ENCODE measurements at places on chromosomes 4 and X.

DNA sequence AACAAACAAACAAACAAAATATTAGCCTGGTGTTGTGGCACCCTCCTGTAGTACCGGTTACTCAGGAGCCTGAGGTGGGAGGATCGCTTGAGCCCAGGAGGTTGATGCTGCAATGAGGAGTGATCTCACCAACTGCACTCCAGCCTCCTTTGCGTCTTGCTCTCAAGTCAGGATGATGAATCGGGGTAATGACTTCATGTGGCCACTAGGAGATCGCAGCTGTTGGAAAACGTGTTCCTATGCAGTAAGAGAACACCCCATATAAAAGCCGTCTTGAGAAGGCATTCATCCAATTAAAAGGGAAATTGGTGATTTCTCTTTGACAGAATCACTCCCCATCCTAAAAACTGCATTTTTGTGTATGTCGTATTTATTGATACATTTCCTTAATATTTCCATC is 6.9 kb downstream of the CCNB3 start:
- DNase-seq: no peak

- DNase-seq: no peak
Measured at GRCh38 chr4:184792950-184793555, 32.7 kb downstream of the ACSL1 start.

DNA sequence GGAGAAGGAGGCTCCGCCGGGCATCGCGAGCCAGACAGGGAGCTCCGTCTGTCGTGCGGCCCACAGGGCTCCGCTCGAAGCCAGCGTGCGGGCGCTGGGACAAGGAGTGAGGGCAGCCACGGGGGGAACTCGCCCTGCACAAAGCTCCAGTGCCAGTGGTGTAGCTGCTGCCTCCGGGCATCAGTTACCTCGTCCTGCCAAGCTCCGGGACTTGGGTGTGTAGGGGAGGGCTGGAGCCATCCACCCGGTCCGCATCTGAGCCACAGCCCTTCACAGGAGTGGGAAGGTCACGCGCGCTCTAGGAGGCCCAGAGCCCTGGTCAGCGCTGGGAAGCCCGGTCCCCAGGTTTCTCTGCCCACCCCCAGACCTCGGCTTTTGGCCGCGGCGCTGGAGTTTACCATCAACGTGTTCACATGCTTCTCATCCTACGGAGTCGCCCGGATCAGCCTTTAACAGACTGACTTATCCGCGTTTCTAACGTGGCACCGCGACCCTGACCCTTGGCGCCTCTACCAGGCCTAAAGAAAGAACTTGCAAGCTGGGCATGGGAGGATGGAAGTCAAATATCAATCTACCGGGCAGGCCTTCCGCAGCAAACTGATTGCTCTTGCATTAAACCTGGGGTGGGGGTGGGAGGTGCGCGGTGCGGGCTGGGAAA is 8.4 kb upstream of the PRDM8 start:
- DNase-seq: no peak

DNA sequence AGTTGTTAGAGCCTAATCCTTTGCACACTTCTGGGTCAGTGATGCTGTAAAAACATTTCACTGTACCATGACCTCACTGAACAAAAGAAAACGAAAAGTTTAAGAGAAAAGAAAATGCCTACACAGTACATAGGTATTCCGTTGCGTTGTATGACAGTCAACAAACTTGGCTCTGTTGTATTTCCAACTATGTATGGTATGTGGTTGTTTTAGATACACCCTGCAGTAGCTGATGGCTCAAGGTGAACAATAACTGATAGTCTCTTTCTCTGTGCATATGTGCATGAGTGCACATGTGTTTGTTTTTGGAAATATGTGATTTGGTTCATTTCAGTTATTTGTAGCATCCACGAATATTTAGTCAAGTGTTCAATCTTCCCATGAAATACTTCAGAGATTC is 176.0 kb downstream of the BMPR1B start:
- no peak for DNase-seq

- DNase-seq: no peak
Measured at GRCh38 chrX:44483965-44484606, 58.6 kb downstream of the FUNDC1 start.

GRCh38 chrX:129449148-129449547 is 74.1 kb downstream of the SMARCA1 start:
- no peak for DNase-seq

DNA sequence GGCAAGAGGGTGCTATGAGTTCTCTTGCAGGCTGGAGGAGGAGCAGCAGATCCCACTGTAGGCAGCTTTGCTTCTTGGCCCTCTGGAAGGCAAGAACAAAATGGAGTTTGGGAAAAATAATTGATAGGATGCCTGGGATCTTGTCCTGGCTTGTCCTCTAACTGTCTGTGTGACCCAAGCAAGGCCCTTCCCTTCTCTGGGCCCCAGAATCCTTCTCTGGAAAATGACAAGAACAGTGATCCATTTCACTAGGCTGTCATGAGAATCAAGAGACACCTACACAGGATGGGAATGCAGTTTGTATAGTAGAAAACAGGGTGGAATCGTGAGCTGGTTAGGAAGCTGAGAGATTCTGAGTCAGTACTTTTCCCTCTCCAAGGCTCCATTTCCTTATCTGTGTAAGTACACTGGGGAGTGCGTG is 133.3 kb downstream of the PJA1 start:
- no peak for DNase-seq

DNA sequence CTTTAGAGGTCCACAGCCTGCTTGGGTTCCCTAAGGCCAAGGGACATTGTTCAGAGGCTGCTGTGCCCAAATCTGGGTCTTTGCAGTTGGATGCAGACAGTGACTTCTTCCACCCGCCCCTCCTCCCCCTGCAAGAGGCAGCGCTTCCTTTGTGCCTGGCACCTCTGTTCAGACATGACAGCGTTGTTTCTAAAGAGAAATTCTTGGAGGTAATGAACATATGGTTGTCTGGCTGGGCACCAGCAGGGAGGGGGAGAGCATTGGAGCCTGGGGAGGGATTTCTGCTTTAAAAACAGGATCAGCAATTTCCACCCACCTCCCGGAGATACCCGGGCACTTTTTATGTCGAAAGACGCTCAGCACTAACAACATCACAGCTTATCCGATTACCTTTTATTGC is 51.5 kb downstream of the PSAPL1 start:
- DNase-seq: peak; percentile 25

DNA sequence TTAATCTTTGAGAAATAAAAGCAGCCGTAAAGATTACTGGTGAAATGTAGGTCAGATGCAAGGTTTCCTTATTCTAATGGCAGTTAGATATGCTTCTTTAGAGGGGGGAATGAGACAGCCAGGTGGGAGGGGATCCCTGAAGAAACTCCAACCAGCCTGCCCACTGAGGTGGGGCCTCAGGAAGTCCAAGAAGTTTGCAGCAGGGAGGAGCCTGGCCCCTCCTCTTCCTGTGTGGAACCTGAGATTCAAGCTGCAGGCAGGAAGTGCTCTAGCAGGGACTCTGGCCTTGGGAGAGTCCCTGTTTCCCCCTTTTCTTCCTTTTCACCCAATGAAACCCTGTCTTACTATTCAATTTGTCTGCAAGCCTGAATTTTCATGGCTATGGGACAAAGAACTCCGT is 101.4 kb upstream of the SLITRK2 start:
- DNase-seq: no peak

DNA sequence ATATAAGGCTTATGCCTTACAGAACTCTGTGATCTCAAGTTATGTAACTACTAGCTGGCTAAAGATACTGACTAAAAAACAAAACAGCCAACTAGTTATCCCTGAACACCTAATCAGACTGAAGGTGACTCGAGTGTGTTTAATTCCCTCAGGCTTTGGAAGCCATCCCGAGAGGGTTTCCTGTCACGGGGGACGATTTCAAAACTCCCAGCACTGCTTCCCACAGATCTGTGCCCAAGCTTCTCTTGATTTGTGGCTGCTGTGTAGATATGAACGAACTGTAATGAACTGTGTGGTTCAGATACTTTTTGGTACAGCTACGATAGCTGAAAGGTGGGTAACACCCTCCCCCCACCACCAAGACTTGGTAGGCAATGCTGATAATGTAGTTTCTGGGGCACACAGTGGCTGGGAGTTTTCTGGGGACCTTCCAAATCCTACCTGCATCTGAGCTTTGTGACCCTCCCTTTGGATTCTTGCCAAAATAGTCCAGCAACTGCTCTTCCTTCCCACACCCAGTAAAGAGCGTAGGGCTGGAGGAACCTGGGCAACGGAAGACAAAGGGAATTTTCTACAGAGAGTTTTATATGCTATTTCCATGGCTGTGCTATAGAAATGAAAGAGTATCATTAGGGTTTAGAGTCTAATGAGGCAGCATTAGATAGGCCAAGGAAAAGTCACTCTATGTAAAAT is 148.8 kb downstream of the MGST2 start:
- no peak for DNase-seq

DNA sequence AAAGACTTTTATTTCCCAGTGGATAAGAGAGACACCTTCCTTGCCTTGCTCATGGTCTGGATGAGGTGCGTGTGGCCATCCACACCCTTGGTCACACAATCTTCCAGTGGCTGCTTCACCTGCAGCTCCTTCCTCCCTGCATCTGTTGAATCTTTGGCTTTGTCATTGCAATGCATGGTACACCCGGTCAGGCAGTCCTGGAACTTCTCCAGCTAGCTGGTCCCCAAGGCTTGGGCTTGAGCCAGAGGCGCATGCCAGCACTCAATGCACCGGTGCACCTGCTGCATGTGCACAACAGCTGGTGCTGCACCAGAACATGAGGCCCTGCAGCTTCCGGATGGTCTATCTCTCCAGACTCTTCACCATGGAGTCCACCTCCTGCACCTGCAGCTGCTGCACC is 31.7 kb downstream of the SCML1 start:
- DNase-seq: no peak

- no peak for DNase-seq
Measured at GRCh38 chrX:37896511-37896890, 49.1 kb upstream of the DYNLT3 start.

GRCh38 chrX:148610328-148610698 is 109.9 kb downstream of the AFF2 start:
- no peak for DNase-seq

DNA sequence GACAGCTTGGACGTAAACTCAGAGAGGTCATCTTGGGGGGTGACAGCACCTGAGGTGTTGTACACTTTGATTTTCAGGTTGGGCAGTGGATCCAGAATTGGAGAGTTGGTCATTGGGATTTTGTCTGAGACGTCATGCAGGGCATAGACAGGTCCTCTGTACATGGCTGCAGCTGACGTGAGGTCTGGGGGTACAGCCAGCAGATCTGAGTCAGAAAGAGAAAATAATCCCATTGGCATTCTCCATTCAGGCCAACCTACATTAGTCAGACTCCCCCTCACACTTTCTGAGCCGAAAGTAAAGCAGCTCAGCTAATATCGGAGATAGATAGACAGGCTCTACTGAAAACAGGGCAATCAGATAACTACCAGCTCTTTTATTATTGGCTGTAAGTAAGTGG is 329.7 kb downstream of the UNC5C start:
- DNase-seq: no peak

DNA sequence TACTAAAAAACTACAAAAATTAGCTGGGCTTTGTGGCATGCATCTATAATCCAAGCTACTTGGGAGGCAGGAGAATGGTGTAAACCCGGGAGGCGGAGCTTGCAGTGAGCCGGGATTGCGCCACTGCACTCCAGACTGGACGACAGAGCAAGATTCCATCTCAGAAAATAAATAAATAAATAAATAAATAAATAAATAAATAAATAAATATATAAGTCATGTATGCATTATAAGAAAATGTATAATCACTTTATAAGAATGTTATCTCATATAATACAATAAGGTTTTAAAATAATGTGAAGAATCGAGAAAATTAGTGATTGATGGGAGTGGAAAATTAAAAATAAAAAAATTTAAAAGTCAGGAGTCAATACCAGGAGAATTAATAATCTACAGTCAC is 127.5 kb downstream of the GALNTL6 start:
- DNase-seq: no peak

DNA sequence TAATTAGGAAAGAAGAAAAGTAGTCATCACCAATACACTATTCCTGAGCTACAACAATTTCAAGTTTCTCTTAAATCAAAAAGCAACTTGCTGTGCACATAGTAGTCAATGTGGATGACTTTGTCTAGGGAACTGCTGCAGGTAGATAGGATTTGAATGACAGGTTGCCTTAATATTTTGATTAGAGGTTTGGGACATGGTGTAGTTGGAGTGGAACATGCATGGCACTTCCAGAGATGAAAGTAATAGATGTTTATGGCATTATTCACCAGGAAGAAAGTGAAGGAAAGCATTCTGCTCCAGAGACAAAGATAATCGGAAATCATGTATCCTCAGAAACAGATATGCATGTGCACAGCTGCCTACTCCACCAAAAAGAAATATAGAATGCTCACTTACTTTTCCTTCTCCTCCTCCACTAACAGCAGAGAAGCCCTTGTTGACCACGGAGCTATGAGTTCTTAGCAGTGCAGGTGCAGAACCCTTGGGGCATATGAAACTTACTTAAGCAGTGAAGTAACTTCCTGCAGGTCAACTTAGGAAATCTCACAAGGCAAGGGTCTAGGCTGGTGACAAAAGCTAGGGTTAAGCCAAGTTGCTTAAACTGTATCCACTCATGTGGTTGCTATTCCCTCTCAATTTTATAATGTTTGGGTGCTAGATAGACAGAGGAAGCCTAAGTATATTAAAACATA is 390.8 kb downstream of the HNRNPD start:
- no peak for DNase-seq

GRCh38 chr4:138090150-138090917 is 151.8 kb downstream of the SLC7A11 start:
- DNase-seq: peak; percentile 63

DNA sequence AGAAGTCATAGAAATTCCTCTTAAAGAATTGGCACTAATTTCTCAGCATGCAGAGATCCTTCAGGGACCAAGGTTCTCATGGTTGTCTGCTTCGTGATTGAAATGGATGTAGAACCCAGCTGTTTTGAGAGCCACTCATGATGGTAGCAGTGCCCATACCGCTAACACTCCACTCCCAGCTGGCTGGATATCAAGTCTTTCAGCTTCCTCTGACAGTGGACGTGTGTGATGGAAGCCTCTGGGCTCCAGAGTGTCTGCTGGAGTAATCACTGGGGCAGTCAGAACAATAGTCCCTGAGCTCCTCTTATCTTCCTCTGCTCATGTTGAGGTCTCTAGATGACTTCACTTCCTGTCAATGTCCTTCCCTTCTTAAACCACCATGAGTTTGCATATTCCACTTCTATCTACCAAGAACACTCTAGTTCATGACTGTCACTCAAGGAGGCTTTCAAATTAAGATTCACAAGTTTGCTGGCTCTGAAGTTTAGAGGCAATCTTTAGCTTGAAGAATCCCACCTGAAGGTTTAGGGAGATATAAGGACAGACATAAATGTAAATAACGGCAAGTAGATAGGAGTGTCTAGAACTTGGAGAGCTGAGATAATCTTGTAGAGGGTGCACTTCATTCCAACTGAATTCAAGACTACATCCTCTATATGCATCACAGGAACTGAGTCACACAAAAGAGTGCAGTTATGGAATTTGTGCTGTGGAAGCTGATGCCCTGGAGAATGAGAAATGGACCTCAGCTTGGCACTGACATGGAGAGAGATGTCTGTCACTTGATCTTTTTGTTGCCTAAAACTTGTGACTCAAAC is 64.5 kb upstream of the WDR1 start:
- no peak for DNase-seq

GRCh38 chrX:148380107-148380506 is 120.3 kb upstream of the AFF2 start:
- DNase-seq: no peak
